Mesenchymal stem cell (in vitro differentiated cells and primary cell): ENCODE measurements at places on chromosomes 12 and 14.

DNA sequence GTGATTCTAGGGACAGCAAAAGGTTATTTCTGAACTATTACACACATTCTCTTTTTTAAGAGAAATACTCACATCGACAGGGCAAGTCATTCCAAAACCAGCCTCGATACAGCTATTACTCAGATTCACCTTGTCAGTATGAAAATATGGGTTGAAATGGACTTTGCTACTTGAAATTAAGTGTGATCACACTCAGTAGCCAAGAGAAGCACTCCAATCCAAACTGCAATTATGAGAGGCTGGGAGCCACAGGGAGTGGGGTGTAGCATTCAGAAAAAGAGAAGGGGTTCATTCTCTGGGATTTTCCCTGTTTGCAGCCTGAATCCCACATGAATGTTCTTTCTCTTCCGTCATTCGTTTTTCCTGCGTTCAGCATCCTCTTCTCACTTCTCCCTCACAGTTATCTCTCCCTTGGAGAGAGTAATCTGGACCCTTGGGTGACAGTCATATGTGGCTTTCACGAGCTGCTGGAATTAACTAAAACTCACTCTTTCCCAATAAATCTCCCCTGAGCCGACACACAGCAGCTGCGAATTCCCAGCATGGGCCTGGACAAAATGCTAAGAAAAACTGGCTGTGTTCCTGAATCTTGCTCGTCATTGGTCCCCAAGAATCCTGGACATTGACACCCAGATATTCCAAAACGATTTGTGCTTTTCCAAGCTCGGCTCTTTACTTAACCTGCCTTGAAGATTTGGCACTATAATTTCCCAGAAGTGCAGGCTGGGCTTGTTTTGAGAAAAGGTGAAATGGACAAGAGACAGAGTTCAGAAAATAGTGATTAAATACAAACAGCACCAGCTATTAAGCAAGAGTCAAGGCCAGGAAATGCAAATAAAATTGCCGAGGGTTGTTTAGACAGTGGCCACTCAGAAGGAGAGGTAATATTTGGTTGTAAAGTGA lies 199.5 kb upstream of the PLEKHG7 start:
- peak; percentile 27 for DNase-seq

- DNase-seq: no peak
Observed at GRCh38 chr12:97784904-97785303, 322.3 kb downstream of the RMST start.

DNA sequence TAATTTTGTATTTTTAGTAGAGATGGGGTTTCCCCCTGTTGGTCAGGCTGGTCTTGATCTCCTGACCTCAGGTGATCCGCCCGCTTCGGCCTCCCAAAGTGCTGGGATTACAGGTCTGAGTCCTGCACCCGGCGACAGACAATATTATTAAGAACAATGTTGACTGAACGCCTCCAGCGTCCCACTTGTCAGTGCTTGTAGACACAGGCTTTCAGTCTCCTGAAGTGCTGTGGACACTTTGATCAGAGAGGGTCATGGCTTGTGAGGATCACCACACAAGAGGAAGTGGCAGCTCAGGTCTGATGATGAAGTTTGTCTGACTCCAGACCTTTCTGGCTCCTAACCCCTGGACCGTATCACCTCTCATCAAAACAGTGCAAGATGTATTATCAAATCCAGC lies 114.6 kb downstream of the CHST11 start:
- no peak for DNase-seq

- DNase-seq: peak; percentile 92
Observed at GRCh38 chr14:49598485-49599300, at the start of gene LRR1. TSS of gene LRR1 (plus strand) at chr14:49598940. CDS start at chr14:49599021, 81 bp downstream.

- DNase-seq: peak; percentile 21
Observed at GRCh38 chr12:28104903-28105864, 85.1 kb upstream of the CCDC91 start.

- DNase-seq: peak; percentile 33
Observed at GRCh38 chr14:32374155-32374554, 45.1 kb downstream of the AKAP6 start.

DNA sequence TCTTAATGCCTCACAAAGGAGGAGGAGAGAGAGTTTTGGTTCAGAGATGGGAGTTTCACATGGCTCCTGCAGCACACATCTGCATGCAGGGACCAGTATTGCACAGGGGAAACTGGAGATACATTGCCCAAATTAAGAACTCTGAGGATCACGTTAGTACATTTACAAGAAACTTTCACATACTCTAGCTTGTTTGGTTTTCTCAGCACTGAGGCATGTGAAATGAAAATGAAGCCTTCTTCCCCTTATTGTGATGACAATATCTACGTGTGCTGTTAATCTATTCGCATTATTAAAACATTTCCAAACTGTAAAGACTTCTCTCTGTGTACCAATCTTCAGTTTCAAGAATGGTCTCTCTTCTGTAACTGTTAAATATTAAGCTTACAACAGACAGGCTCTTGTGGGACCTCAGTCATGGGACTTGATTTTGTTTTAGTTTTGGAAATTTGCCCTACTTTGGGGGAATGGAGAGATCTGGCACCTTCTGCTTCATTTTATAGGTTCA lies 124.7 kb downstream of the DAAM1 start:
- DNase-seq: no peak
